ENCODE measurements at places on chromosomes 1 and 21.

DNA sequence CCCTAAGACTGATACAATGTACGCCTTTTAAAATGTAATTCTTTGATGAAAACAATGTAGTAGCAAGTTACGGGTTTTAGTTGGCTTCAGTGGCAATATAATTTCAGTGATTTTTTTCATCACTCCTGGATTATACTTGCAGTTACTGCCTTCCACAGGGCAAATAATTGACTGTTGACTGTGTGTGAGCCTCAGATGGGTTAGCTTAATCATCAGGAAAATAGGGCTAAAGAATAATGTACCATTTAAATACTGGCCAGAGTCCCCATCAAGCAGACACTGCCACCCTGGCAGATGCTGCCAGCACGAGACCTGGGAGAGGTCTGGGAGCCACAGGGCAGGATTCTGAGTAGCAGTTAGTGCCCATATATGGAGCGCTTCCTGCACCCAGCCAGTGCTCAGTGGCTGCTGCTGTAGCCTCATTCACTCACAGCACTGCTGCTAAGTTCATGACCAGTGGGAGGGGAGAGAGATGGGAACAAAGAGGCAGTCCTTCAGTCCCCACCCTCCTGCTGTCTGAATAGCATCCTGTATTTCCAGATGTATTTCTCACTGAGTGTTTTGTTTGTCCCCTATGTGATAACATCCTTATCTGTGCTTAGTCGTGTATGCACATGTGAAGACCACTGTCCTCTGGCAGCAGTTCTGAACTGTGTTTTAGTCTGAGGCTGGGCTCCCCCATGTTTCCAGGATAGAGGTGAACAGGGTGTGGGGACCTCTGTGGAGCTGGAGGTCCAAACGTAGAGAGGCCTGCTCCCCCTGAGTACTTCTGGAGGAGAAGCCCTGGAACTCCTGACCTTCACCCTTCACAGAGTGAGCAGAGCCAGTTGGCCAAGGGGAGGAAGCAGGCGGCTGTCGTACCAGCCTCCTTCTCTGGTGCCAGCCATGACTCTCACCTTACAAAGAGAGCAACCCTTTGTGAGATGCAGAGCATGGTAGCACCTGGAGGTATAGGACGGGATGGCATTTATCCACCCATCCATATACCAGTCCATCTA, 80.4 kb downstream of the ADARB1 start:
- ATAC-seq = peak; percentile 36

DNA sequence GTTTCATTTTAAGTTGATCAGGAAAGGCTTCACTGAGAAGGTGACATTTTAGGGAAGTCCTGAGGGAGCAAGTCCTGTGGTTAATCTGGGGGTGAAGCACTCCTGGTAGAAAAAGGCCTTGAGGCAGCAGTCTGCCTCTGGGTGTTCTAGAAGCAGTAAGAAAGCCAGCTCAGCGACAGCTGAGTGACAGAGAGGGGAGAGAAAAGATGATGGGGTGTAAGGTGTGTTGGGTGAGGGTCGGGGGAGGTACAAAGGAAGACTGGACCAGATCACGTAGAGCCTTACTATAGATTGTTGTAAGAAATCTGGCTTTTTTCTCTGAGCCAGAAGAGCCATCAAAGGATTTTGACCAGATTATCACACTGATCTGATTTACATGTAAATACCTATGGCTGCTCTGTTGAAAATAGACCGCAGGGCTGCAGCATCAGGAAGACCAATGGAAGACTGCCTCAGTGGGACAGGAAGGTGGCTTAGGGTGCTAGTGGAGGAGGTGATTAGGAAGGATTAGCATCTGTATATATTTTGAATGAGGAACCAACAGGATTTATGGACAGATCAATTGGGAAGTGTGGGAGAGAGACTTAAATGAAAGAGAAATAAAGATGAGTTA, 131.2 kb downstream of the CDC7 start:
- ATAC-seq = no peak

DNA sequence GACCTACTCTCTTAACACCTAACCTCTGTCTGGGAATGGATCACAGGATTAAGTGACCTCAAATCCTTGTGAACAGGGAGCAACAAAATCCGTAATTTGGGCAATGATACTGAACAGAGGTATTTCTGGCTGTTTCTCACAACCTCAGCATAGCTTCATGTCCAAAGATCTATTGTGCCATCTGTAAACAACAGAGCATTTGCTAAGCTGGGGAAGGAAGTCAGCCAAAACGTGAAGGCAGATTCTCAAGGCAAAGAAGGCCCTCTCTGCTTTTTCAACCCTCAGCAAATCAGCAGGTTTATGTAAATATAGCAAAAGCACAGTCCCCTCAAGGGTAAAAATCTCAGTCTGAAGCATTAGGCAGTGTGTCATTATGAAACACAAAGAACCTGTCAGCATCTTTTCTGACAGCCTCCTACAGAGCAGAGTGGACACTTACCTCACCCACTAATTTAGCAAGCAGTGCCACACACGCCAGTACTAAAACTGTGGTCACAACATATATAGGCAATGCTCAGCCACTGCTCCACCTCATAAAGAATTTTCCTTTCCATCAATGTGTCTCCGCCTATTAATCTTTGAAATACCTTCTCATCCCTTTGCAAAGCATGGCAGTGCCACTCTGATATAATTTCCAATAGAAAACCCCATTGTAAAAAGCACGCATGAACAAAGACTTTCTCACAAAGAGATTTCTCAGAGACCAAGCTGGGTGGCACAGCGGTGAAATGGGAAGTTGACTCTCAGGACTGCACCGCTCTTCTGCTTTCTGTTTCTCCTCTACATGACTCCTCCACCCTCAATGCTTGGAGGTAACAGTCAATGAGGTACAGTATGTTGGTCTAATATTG, 188.0 kb downstream of the RERE start:
- ATAC-seq = peak; percentile 87

DNA sequence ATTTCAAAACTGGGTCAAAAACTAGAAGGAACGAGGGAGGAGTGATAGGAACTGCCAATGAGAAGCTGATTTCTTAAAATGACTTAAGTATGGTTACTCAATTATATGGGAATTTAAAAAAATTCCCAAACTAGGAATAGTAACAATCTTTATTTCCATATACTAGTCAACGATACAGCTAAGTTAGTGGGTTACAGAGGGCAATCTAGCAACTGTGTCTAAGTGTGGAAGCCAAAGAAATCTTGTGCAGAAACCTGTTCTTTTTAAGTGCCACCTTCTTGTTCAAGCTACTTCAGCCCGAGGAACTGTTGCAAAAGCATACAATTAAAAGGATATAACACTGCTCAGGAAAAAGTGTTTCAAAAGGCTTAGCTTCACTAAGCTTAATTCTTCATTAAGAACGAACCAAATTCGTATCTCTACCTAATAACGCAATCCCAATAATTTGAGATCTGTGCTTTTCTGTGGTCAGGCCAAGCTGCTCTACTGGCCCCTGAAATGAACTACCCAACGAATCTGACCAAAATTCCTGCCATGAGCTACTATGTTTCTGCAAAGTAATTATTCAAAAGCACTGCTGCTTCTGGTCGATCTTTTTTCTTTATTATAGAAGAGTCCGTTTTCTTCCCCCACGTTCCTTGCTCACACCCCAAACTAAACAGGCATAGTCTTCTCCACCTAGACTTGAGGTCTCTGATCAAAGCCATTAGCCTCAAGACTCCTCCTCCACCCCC, 1.8 kb downstream of the USP24 start:
- no peak for ATAC-seq

DNA sequence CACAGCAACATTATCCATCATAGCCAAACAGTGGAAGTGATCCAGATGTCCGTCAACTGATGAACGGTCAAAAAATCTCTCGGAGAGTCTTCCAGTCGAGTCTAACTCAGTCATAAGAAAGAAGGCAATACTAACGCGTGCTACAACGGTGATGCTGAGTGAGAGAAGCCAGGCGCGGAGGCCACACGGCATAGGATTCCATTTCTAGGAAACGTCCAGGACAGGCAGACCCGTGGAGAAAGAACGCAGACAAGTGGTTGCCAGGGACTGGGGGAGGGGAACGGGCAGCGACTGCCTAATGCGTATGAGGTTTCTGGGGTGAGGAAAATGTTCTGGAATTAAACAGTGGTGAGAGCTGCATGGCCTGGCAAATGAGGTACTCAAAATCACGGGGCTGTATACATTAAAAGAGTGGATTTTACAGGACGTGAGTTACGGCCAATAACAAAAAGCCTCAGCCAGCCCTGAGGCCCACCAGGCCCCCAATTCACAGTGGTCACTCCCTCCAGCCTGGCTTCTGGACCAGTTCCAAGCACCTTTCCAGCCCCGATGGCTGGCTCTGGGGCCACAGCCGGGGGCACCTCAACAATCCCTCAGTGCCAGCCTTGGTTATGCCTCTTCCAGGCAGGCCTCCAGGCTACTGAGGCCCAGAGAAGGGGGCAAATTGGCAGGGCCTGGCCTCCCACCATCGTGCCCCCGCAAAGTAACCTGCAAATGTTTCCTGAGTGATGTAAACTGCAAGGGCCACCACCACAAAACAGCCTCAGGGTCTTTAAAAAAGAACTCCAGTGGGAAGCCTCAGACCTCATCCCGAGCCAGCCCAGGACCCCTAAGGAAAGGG, 3.4 kb downstream of the WNT9A start:
- ATAC-seq = no peak

All from activated CD4-positive, CD25-positive, alpha-beta regulatory T cell treated with anti-CD3 and anti-CD28 coated beads, Interleukin-2, amount 50 U/mL, for 24 hours (primary cell).